ENCODE measurements at places on chromosomes 16 and 17.

- no peak for DNase-seq
- no peak overlapping the region for H3K27ac ChIP-seq
- peaks cover 23% of the 10 kb centered on the region for H3K27me3 ChIP-seq
- H3K36me3 ChIP-seq, result no peaks in the 10 kb centered on the region
Measured at GRCh38 chr17:80191865-80192661, 22.2 kb downstream of the CARD14 start.

- no peak overlapping the region for H3K4me3 ChIP-seq
- peaks cover 2% of the 10 kb centered on the region for H3K27me3 ChIP-seq
- no peak for DNase-seq
- H3K4me1 ChIP-seq, result no peaks in the 10 kb centered on the region
Measured at GRCh38 chr17:36813957-36814563, 123.2 kb upstream of the LHX1 start.

- H3K27me3 ChIP-seq, result no peaks in the 10 kb centered on the region
- peak; percentile 90 for DNase-seq
- peak overlapping the region; percentile 71 for H3K27ac ChIP-seq
- no peaks in the 10 kb centered on the region for H3K36me3 ChIP-seq
- no peaks in the 10 kb centered on the region for H3K4me1 ChIP-seq
Measured at GRCh38 chr17:50026837-50027171, 29.1 kb upstream of the ITGA3 start.

GRCh38 chr16:69133373-69133954, 1.0 kb downstream of the UTP4 start:
- peaks cover 20% of the 10 kb centered on the region for H3K36me3 ChIP-seq
- H3K4me3 ChIP-seq, result peak overlapping the region; percentile 93
- H3K27me3 ChIP-seq, result no peaks in the 10 kb centered on the region
- H3K4me1 ChIP-seq, result peaks cover 30% of the 10 kb centered on the region
- DNase-seq, result no peak
- H3K27ac ChIP-seq, result no peak overlapping the region

- H3K4me1 ChIP-seq, result no peaks in the 10 kb centered on the region
- no peaks in the 10 kb centered on the region for H3K36me3 ChIP-seq
- no peaks in the 10 kb centered on the region for H3K27me3 ChIP-seq
- no peak overlapping the region for H3K27ac ChIP-seq
- H3K4me3 ChIP-seq, result no peak overlapping the region
- no peak for DNase-seq
Measured at GRCh38 chr17:16870253-16871245, 101.4 kb downstream of the TNFRSF13B start.

- H3K4me3 ChIP-seq, result no peak overlapping the region
- no peak for DNase-seq
- H3K27me3 ChIP-seq, result no peaks in the 10 kb centered on the region
- peaks cover 6% of the 10 kb centered on the region for H3K4me1 ChIP-seq
- H3K36me3 ChIP-seq, result no peaks in the 10 kb centered on the region
Measured at GRCh38 chr16:49601576-49601975, 228.0 kb downstream of the C16orf78 start.

- H3K27me3 ChIP-seq, result no peaks in the 10 kb centered on the region
- no peak overlapping the region for H3K4me3 ChIP-seq
- H3K4me1 ChIP-seq, result no peaks in the 10 kb centered on the region
- no peaks in the 10 kb centered on the region for H3K36me3 ChIP-seq
- no peak overlapping the region for H3K27ac ChIP-seq
- DNase-seq, result no peak
Measured at GRCh38 chr17:12603566-12603965, 62.1 kb upstream of the MYOCD start.

- no peaks in the 10 kb centered on the region for H3K27me3 ChIP-seq
- no peak overlapping the region for H3K27ac ChIP-seq
- no peak overlapping the region for H3K4me3 ChIP-seq
- no peaks in the 10 kb centered on the region for H3K4me1 ChIP-seq
Measured at GRCh38 chr17:32688221-32688620, 188.7 kb downstream of the MYO1D start.

GRCh38 chr17:79748295-79749099, 17.8 kb downstream of the ENPP7 start:
- peaks cover 27% of the 10 kb centered on the region for H3K27me3 ChIP-seq
- DNase-seq, result no peak
- no peaks in the 10 kb centered on the region for H3K36me3 ChIP-seq
- H3K4me1 ChIP-seq, result peaks cover 13% of the 10 kb centered on the region
- H3K4me3 ChIP-seq, result no peak overlapping the region
- no peak overlapping the region for H3K27ac ChIP-seq

Measured in sigmoid colon (tissue), 7 donors.